ENCODE measurements at places on chromosomes 6 and 20.

DNA sequence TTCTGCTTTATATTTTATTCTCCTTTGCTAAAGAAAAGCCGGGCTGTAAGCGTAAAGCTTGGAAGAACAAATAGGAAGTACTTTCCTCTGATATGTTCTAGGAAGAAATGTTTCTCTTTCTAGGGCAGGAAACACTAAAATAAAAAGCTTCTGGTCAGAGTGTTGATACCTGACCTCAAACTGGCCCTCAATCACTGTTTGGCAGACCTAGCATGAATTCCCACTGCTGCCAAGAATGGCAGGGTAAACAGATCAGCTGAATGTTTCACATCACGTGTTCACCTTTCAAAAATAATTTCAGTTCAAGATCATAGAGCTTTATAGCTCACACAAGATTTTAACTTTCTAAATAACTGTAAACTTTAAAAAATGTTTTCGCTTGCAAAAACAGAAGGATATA is 2.9 kb downstream of the MPC1 start:
- no peak for DNase-seq

GRCh38 chr6:99312354-99312753 is 37.1 kb downstream of the FAXC start:
- DNase-seq, result no peak

GRCh38 chr6:68473433-68474210 is 161.5 kb upstream of the ADGRB3 start:
- DNase-seq, result no peak

DNA sequence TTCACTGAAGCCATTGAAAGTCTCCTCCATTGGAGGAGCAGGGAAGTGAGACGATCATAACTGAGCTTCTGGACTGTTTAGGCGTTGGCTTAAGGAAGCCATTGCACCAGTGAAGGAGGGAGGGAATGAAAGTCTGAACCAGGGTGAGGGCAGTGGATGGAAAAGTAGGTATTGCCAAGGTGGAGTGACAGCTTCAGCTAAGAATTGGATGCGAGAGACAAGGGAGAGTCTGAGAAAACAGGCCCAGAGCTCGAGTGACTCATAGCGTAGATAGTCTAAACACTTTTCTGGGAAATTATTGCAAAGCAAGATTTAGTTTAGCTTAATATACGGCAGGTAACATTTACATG is 4.5 kb downstream of the DSP start:
- DNase-seq, result no peak

GRCh38 chr6:161095916-161096315 is 104.3 kb downstream of the MAP3K4 start:
- no peak for DNase-seq

DNA sequence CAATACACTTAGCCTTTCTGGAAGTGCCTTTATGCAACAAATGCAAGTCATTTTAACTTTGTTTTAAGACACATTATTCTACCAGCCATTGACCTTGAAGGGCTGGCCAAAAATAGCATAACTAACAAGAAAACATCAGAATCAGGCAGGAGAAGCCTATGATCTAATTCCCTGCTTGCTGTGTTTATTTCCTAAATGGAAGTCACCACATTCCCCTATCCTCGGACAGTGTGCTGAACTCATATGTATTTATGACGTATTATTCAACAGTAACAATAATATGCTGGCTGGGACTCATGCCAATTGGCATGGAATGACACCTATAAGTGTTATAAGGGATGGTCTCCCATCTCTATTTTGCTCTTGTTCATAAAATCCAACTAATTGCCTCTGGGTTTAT is 140.7 kb downstream of the MAP3K7 start:
- no peak for DNase-seq

GRCh38 chr20:20405623-20406022 is 37.7 kb downstream of the INSM1 start:
- DNase-seq, result no peak

- DNase-seq, result no peak
Measured at GRCh38 chr6:137095093-137095492, 50.3 kb upstream of the IL20RA start.

- DNase-seq, result no peak
Measured at GRCh38 chr20:63690003-63690897, 6.2 kb upstream of the TNFRSF6B start.

Data from NCI-H510A treated with DMSO at 0.1 percent for 48 hours (cell line).